ENCODE measurements at places on chromosomes 7 and 10.

GRCh38 chr7:47370461-47371042 lies 211.4 kb downstream of the TNS3 start:
- DNase-seq, result no peak

DNA sequence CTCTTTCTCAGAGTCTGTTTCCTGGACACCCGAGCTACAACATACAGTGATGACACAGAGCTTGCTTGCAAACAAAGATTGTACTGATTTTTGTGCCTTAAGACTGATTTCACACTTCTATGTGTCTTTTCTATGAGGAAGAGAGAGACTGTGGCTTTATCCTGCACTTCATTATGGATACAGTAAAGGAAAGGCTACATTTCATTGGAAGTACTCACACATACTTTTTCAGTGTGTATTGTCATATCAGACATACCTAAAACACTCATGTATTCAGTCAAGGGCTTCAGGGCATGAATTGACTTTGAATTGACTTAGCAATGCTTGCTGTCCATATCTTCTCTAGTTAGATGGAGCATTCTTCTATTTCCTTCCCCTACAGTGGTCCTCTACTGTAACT lies 135.5 kb upstream of the IMMP2L start:
- DNase-seq, result no peak

DNA sequence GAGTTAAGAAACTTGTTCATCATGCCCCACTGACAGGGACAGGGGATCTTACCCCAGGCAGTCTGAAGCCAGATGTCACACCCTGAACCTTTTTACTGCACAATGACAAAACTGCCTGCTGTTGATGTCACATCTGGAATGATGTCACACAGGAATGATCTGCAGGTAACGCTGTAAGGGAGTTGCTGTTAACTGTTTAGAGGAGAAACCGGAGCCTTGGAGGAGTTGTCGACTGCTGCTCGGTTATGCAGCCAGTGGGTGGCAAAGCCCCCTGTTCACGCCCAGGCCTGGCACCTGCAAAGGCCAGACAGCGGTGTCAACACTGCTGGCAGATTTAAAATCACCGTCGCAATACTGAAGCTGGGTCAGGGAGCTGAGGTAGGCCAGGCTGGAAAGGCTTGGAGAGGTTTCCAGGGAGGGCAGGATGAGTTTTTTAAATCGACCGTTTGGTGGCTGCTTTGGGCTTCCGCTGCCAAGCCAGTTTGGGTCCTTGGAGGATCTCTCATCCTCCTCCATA lies 10.0 kb upstream of the SLIT1 start:
- no peak for DNase-seq

DNA sequence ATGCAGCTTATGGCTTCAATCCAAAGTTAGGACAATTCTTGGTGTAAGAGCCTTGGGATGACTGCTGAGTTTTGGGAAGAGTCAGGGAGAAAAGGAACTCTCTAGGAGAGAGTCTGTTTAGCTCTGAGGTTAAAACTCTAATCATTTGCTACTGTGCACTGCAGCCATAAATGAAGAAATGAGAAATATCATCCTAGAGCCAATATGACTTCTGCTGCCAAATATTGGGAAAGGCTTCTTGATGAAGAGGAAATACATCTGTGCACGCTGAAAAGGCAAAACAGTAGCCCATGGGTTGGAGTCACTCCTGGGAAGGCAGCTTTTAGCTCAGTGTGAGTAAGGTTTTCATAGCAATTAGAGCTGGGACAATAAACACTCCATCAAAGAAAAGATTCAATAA lies 308.8 kb downstream of the SFMBT2 start:
- DNase-seq, result no peak

GRCh38 chr10:62457598-62457997 lies 83.4 kb downstream of the ZNF365 start:
- no peak for DNase-seq

- no peak for DNase-seq
These were observed 14.8 kb upstream of the UPP1 start for GRCh38 chr7:48074204-48074654.

GRCh38 chr7:152568972-152569371 lies 107.0 kb downstream of the XRCC2 start:
- peak; percentile 85 for DNase-seq

DNA sequence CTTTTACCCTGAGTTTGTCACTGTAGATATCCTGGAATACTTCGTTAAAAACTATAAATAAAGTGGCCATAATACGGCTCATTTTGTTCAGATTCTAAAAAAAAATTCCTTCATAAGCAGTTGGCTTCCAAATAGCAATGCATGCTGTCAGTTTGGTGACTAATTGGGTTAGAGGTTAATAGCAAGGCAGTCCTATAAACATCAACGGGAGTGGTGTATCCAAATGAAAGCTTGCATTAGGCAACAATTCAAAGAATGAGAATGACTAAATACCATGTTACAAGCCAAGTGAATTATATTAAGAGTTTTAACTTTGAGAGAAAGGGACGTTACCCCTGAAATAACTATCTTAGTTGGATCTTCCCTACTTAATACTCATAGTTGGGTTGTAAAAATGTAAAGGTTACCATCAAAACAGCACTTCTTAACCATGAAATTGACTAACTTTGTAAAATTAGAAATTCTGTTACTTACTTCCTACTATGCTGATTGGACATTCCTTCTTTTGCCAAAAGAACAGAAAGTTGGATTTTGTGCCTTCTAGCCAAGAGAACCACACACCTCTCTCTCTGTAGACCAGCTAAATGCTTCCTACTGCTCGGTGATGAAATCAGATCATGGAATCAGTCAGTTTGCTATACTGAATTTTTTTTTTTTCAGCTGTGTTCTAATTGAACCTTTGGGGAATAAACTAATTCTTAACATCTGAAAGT lies 98.0 kb downstream of the KAT6B start:
- DNase-seq, result no peak

GRCh38 chr10:96556003-96556402 lies 30.8 kb downstream of the TM9SF3 start:
- no peak for DNase-seq

- peak; percentile 30 for DNase-seq
These were observed 79.0 kb upstream of the LSM8 start for GRCh38 chr7:118104812-118105441.

DNA sequence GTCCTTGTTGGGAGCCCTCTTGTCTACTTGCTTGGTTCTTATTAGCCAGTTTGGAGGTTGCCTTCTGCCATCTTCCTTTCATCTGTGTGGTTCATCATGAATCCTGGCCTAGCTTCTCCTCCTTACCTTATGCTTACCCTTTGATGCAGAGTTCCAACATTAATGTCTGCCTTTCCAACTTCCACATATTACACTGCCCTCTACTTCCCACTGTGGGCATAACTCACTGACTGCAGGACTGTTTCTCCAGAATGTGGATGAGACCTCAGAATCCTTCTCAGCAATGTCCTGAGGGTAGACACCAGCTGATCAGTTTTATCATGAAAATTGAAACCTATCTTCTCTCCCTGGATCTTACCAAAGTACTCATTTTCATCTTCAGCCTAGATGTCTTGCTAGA lies 491.0 kb downstream of the LRMDA start:
- peak; percentile 12 for DNase-seq

GRCh38 chr10:4276151-4276550 lies 491.1 kb upstream of the KLF6 start:
- DNase-seq, result no peak

DNA sequence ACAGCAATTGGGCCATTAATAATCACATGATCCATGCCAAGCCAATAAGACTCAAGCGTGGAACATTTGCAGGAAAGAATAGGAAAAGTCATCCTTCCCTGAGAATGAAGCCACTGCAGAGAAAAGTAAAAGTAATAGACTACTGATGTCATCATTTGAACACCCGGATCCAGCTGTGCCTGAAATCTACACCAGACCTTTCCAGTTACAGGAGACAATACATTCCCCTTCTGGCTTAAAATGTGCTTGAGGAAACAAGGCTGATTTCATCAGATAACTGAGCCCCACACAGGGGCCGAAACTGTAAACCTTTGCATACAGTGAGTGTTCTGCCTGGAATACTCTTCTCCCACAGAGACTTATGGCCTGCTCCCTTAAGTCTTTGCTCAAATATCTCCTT lies 232.8 kb downstream of the KCNMA1 start:
- DNase-seq, result no peak

DNA sequence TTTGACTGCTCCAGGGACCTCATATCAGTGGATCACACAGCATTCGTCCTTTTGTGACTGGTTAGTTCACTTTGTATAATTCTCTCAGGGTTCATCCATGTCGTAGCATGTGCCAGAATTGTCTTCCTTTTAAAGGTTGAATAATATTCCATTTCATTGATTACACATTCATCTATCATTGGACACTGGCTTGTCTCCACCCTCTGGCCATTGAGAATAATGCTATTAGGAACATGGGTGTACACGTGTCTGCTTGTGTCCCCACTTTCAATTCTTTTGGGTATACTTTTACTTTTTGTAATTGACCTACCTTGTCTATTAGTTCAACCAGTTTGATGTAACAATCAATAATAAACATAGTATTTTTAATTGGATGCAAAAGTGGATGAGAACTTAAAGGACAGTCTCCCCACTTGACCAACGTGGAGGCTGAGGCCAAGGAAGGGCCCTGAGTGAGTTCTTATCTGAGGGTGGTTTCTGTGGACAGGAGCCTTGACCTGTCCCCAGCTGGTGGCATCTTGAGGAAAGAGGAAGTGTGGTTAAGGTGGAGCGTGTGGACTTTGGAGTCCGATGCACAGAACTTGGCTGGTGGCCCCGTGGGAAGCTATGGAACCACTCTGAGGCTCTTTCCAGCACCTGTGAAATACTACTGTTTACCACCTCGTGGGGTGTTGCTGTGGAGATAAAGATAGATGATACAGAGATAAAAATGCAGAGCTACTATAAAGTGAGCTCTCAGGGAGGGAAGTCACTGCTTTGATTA lies 16.6 kb downstream of the WDFY4 start:
- no peak for DNase-seq

DNA sequence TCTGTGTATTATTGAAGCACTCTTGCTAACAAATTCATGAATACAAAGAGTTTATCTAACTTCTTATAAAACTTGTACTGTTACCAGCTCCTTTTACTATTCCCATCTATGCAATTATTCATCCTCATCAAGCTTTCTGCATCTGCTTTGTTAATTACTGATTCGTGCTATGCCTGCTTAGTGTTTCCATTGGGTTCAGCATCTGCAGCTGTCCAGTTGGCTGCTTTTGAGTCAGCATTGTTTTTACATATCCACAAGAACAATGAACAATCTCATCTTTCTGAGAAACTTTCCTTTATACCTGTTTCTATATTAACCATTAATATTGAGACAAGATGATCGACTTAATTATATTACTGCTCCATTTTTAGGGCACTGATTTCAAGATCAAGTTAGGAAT lies 19.6 kb upstream of the ANLN start:
- no peak for DNase-seq

DNA sequence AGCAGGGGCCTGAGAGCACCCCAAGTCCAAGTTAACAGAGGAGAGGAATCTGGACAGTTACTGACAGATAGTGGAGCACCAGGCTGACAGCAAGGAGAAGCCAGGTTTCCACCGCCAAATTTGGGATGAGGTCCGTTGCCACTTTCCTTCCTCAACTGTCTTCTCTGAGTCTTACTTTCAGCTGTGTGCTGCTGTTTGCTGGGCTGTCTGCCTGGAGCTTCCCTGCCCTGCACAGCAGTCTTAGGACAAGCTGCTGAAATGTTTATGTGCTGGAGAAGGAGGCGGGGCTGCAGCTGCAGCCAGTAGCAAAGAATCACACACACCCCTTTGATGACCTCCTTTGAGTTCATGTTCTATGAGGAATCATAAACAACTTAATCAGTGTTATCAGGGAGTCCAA lies 17.4 kb upstream of the CYP3A7 start:
- DNase-seq, result no peak

GRCh38 chr7:152336754-152337368 lies 98.9 kb downstream of the KMT2C start:
- DNase-seq, result peak; percentile 11

DNA sequence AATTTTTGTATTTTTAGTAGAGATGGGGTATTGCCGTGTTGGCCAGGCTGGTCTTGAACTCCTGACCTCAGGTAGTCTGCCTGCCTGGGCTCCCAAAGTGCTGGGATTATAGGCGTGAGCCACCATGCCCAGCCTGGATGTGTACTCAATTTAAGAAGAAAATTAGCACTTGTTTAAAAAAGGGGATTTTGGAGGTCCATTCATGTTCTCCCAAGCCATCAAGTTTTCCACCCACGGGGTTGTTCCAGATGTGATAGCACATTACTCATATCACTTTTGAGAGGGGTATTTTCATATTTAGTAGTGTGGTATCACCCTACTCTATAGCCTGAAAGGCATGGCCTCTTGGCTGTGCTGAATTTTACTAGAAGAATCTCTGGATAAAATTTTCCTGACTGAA lies 10.5 kb upstream of the SLC26A3 start:
- DNase-seq, result no peak

DNA sequence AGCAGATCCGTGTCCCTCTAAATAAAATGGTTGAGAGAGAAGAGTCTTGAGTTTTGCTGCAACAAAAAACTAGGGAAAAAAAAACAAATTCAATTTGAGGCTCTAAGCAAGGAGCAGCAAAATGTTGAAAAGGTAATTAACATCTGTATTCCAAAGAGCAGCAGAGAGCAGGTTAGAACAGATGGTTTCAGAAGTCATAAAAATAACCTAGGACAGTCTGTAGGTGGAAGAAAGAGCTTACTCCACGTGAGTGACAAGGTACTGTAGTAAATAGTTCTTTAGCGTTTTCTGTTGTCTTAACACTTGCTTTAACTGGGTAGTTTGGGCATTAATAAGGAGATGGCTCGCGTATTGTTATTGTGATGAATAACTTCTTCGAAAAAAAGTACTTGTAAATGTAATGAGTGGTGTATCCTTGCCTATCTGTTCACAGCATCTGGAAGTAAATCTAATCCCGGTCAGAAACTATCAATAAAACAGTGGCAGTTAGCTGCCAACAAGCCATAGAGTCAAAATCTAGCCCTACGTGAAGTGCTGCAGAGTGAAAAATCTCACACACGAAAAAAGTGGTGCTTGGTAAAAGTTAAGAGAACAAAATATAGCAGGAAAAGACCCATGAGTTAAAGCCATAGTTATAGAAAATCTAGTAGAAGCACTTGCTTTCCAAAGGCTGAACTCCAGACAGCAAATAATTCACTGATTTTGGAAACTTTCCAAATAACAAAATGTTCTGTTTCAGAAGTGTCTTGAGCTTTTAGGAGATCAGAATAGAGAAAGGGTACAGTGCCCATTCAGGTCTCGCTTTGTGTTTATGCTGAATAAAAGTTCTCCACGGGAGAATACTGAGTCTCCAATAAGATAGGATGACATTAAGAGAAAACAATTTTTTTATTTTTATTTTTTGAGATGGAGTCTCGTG lies 49.3 kb upstream of the PARD3 start:
- peak; percentile 20 for DNase-seq

GRCh38 chr10:5609952-5610616 lies 56.3 kb downstream of the ASB13 start:
- no peak for DNase-seq

- no peak for DNase-seq
These were observed 89.6 kb downstream of the VTI1A start for GRCh38 chr10:112536663-112537062.

GRCh38 chr10:86644152-86644793 lies 10.1 kb upstream of the OPN4 start:
- DNase-seq, result peak; percentile 2

- no peak for DNase-seq
These were observed 30.6 kb upstream of the INSYN2A start for GRCh38 chr10:127227027-127227426.

All from NCI-H524 (cell line).